ENCODE measurements at places on chromosomes 16 and 17.

GRCh38 chr16:68289621-68290329 lies 21.0 kb downstream of the SLC7A6OS start:
- no peak for DNase-seq

- no peak for DNase-seq
Measured at GRCh38 chr16:78258375-78259065, 159.1 kb downstream of the WWOX start.

DNA sequence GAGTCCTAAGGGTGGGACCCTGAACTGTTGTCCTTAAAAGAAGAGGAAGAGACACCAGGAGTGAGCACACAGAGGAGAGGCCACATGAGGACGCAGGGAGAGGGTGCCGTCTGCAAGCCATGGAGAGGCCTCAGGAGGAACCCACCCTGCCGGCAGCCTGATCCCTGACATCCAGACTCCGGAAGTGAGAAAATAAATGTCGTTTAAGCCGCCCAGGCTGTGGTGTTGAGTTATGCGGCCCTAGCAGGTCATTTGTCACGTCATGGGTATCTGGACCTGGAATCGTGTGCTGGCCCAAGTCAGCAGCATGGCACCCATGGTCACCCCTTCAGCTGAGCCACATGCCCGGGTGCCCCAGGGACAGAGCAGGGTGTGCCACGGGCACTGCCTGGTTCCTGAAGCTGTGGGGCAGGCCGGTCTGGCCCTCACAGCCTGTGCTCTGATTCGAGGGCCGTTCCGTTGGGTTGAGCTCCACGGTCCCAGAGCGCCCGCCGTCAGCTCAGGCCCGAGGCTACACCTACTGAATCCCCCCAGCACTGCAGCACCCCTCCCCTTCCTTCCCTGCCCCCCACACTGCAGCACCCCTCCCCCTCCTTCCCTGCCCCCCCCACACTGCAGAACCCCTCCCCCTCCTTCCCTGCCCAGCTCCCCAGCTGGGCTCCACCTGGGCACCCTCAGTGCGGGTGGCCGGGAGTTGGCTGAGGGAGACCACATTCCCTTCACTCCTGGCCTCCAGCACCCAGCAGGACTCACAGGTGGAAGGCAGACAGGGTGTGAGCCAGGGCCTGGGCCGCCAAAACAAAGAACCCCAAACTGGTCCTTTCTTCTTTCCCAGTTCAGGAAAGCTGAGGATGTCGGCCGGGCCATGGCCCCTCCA lies 2.7 kb upstream of the CCDC57 start:
- no peak for DNase-seq

- peak; percentile 89 for DNase-seq
Measured at GRCh38 chr17:2749784-2750181, 331 bp upstream of the CCDC92B start.

- no peak for DNase-seq
Measured at GRCh38 chr17:34654881-34655276, 75.5 kb downstream of the TMEM132E start.

DNA sequence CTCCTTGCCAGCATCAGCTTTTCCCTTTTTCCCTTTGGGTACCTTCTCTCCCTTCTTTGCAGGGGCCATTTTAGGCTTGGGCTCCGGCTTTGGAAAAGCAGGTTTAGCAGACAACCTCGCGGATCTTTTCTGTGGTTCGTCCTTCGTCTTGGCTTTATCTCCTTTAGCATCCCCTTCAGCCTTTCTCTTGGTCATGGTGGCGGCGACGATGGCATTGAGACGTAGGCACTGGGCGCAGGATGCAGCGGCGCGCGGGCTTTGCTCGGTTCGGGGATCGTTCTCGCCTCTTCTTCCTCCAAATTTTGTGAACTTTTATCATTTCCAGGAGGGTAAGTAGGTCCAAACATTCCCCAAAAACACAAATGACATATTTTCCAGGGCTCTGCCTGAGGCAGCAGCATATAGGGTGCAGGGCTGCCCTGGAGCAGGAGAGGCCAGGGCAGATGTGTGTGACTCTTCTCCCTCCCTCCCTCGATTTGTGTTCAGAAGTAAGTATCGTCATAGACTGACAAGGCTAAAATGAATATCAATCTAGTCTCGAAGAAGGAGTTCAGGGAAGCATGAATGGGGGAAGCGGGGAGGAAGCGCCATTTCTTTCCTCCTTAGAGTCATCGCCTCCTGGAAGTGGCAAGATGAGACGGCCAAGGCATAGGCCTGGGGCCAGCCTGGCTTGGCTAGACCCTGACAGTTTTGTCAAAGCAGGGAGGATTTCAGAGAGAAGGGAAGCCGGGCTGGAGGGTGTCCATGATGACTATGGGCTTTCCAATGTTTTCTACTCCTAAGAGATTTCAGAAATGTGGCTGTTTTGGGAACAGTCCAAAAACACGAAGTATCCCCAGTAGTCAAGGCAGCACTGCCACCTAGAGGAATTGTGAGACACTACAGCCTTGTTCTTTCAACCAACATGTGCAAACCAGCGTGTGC lies 13.2 kb downstream of the CHCT1 start:
- peak; percentile 70 for DNase-seq

- no peak for DNase-seq
Measured at GRCh38 chr16:78485188-78485916, 385.9 kb downstream of the WWOX start.

DNA sequence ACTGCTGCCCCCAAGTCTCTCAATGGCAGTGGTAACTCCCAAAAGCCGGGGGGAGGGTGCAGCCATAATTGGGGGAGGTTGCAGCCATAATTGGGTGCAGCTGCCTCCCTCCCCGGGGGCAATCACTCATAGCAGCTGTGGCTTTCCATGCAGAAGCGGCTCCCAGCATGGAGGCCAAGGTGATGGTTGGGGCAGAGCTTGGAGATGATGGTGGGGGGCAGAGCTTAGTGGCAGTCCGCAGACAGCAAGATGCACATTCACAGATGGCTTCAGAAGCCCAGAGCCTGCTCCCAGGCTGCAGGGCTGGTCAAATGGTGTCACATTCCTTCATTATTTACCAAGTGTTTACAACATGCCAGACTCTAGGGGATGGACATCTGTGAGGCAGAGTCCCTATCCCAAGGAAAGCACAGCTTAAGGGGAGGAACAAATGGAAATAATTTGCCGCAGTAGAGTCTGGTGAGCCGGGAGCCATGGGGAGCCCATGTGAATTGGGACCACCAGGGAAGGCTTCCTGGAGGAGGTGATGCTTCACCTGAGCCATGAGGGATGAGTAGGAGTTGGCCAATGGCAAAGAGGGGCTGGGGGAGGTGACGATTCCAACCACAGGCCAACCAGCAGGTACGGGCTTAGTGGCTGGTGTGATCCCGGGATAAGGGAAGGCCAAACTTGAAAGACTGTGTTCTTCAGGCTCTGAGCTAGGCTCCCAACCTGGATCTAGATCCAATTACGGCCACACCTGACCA lies 8.1 kb downstream of the DOC2B start:
- DNase-seq = no peak

DNA sequence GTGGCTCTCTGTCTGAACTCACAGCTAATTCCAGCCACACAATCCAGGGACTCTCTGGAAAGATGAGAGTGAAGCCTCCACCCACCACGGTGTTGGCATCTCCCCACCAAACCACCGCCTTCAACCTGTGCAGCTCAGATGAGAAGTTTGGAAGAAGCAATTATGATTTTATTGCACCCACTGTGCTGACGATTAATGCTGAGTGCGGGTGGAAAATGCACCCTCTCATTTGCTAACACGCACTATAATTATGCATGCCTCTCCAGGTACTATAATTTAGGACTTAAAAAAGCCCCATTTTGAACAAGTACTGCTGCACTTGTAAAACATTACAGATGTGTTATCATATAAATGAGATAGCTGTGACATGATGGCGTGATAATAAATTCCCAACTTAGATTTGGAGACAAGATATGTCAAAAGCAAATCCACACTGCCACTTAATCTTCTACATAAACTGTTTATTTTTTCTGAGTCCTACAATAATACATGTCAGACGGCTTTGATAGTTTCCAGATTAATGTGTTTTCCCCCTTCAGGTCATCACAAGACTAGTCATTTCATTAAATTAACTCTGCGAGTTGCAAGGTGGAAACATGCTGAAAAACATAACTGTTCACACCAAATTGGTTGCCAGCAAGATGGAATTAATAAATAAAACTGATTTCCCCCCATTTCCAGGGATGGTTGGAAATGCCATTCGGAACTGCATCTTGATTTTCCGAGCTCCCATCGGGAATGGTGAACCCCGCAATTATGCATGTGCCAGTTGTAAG lies 466.5 kb upstream of the MAF start:
- no peak for DNase-seq

GRCh38 chr17:65662196-65662595 lies 100.7 kb upstream of the AXIN2 start:
- no peak for DNase-seq

GRCh38 chr16:72876981-72877373 lies 171.0 kb downstream of the ZFHX3 start:
- no peak for DNase-seq

DNA sequence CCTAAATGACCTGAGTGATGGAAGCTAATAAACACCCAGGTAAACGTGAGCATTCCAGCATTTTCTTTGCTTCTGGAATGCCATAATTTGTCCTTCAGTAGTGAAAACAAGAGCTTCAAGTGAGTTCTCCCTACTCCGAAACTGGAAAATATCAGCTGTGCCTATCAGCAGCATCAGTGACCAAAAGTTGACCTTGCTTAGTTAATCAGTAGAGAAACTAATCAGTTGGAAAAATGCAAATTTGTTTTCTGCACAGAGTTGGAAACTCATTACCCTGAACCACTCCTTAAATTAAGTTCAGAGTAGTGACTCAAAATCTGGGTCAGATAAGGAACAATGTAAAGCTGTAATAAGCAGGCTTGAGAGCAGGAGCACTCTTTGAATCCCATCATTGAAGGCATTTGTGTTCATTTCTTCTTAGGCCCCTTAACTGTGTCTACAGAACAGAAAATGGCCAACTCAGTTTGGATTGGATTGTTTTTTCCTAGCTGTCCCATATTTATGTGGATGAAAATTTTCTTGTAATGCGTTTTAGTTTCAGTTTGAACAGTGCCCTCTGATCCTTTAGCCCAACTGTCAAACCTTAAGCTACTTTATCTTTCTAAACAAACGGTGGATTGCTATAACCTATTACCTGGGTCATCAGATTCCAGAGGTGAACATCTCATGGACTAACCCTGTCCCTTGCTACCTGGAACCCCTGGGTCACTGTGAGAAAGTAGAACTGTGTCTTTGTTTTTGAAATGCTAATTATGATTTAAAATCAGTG lies 290.4 kb downstream of the TOX3 start:
- no peak for DNase-seq
